ENCODE measurements at places on chromosomes 12 and 14. TPM values are rescaled to one million over a fixed set of nuclear protein-coding genes. Genes with fewer than 3 reads are reported as not detected.
A peak's percentile ranks its signal among the peaks of the same experiment; 100 is the strongest.

FGD4 gene
- 33.0 TPM for total RNA-seq

- H3K4me1 ChIP-seq, result no peaks in the 10 kb centered on the region
- no peak overlapping the region for H3K4me3 ChIP-seq
- DNase-seq, result no peak
- no peaks in the 10 kb centered on the region for H3K36me3 ChIP-seq
- H3K27ac ChIP-seq, result no peak overlapping the region
- no peaks in the 10 kb centered on the region for H3K27me3 ChIP-seq
Measured at GRCh38 chr12:79374545-79374944, 316.2 kb downstream of the PAWR start.

- H3K27ac ChIP-seq, result no peak overlapping the region
- H3K4me3 ChIP-seq, result no peak overlapping the region
- no peaks in the 10 kb centered on the region for H3K36me3 ChIP-seq
- H3K4me1 ChIP-seq, result peaks cover 4% of the 10 kb centered on the region
- no peak for DNase-seq
Measured at GRCh38 chr12:59710964-59711363, 115.1 kb downstream of the SLC16A7 start.

PZP gene
- 0.85 TPM for total RNA-seq

DNA sequence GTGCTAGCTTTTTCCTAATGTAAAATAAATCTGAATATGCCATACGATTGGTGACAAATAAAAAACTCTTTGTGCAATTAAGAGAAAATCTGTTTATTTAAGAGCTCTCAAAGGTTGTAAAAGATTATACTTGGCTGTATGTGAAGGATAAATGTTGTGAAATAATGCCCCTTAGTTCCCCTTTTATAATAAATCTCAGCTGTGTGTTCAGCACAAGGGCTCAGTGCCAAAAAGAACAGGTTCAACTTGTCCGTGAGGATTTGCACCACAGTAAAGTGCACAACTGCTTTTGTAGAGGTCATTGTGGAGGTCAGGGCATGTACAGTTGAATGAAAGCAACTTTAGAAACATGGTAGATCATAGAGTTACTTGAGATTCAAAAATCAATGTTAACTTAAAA, 118.6 kb downstream of the TRMT5 start:
- H3K36me3 ChIP-seq, result no peaks in the 10 kb centered on the region
- no peak overlapping the region for H3K27ac ChIP-seq
- H3K4me3 ChIP-seq, result no peak overlapping the region
- H3K27me3 ChIP-seq, result no peaks in the 10 kb centered on the region
- DNase-seq, result peak; percentile 38

CELA1 gene
- total RNA-seq, result not detected

- H3K4me1 ChIP-seq, result peaks cover 4% of the 10 kb centered on the region
- H3K27me3 ChIP-seq, result no peaks in the 10 kb centered on the region
- H3K4me3 ChIP-seq, result no peak overlapping the region
- H3K27ac ChIP-seq, result no peak overlapping the region
- H3K36me3 ChIP-seq, result no peaks in the 10 kb centered on the region
- peak; percentile 50 for DNase-seq
Measured at GRCh38 chr14:100536121-100536510, 51.1 kb downstream of the BEGAIN start.

MRPL51 gene
- total RNA-seq, result 223 TPM

DNA sequence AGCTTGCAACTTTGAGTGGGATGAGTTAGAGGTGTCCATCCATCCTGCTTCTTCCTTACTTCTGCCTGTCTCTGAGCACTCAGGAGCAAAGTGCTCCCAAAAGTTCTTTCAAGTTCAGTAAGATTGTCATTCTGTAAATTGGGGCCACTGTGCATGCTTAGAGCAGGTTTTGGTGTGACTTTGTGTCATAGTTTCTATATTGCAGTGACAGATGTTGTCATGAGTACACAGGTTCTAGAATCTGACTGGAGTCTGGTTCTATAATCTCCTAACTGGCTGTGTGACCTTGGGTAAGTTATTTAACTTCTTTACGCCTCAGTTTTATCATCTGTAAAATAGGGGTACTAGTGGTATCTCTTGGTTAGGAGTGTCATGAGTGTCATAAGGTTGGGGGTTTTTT, 202.7 kb upstream of the BCL2L14 start:
- peaks cover 18% of the 10 kb centered on the region for H3K4me1 ChIP-seq
- H3K27ac ChIP-seq, result no peak overlapping the region
- no peak for DNase-seq
- H3K4me3 ChIP-seq, result no peak overlapping the region

HHIPL1 gene
- total RNA-seq, result 0.75 TPM

DNA sequence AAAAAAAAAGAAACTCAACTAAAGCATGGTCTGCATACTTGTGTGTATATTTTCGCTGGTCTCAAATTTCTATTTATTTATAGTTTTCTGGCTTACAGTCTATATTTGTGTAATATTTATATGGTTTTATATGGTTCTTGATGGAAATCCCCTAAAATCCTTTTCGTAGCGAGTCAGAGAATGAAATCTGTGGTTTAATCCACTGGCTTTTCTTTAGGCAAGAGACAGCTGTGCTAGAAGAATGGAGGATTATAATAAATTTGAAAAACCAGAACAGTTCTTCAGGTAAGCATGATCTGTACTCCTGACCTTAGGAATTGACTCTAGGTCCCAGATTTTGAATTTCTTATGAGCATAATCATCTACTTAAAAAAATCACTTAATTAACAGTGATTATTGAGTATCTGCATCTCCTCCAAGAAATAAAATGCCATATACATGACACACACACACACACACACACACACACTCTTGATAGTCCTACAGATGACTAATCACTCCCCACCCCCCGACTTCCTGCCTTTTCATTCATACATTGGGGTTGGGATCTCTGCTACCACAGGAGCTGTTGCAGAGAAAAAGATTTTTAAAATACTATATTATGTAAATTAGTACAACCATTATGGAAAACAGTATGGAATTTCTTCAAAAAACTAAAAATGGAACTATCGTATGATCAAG, 113.4 kb downstream of the CRADD start:
- no peaks in the 10 kb centered on the region for H3K27me3 ChIP-seq
- no peaks in the 10 kb centered on the region for H3K36me3 ChIP-seq
- no peak overlapping the region for H3K27ac ChIP-seq
- H3K4me3 ChIP-seq, result no peak overlapping the region
- no peaks in the 10 kb centered on the region for H3K4me1 ChIP-seq

- H3K27ac ChIP-seq, result peak overlapping the region; percentile 100
- peaks cover 42% of the 10 kb centered on the region for H3K4me1 ChIP-seq
- H3K27me3 ChIP-seq, result no peaks in the 10 kb centered on the region
- no peak for DNase-seq
- H3K36me3 ChIP-seq, result peaks cover 37% of the 10 kb centered on the region
Measured at GRCh38 chr14:24240110-24240918, 2.1 kb downstream of the TINF2 start.

DNA sequence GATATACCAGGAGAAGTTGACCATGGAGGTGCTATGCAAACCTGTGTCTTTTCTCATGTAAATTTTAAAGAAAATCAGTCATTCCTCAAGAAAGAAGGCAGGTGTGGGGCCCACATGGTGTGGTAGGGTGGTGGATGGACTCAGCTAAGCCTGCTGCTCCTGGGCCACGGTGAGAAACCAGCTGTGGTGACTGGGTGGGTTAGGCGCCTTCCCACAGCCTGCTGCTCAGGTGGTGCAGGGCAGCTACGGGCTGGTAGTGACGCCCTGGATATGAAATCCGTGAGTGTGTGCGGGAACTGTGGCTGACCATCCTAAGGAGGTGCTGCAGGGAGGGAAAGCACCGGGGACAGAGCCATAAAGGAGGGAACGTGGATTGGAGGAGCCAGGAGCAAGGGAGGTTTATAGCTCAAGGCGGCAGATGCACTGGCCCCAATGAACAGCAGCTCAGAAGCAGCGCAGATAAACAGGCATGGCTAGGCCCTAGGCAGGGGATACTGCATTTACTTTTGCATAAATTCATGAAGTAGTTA, 408.8 kb downstream of the FUT8 start:
- H3K4me1 ChIP-seq, result no peaks in the 10 kb centered on the region
- DNase-seq, result no peak
- H3K27me3 ChIP-seq, result peaks cover 7% of the 10 kb centered on the region
- no peak overlapping the region for H3K27ac ChIP-seq
- no peaks in the 10 kb centered on the region for H3K36me3 ChIP-seq

GRCh38 chr12:89742337-89743022, 33.8 kb upstream of the ATP2B1 start:
- H3K27ac ChIP-seq, result no peak overlapping the region
- no peak overlapping the region for H3K4me3 ChIP-seq
- no peaks in the 10 kb centered on the region for H3K36me3 ChIP-seq
- no peaks in the 10 kb centered on the region for H3K4me1 ChIP-seq
- no peaks in the 10 kb centered on the region for H3K27me3 ChIP-seq

DNA sequence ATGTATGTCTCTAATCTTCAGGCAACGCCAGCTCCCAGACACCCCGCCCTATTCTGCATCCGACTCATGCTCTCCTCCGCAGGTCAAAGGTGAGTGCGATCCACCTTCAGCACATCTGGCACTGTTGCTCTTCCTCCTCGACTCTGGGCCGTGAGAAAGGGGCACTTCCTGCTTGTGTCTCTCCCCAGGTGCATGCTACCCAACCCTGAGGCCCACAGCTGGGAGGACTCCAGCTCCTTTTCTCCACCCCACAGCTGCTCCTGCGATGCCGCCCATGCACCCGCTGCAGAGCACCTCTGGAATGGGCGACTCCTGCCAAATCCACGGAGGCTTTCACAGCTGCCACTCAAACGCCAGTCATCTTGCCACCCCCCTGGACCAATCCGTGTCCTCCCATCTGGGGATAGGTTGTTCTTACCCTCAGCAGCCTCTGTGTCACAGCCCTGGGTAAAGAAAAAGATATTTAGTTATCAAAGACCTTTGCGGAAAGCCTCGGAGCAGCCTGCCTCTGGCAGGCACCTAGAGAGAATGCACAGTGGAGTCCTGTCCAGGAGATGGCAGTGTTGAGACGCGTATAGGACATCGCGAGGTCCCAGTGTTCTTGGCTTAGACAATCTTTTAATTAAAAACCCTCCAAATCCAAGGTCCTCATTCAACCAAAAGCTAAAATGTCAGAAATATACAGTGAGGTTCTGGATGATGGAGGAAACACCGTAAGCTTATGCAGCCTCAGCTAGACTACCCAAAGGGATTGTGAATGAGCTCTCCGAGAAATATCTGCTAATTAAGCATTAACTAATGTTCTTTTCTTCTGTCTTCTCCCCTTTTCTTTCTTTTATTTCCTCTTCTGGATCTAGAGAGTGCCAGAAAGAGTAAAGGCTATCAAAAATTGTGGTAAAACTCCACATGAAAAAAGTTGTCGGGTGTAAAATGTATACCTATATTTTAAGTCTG, 54.3 kb downstream of the MYRFL start:
- no peak overlapping the region for H3K27ac ChIP-seq
- no peaks in the 10 kb centered on the region for H3K4me1 ChIP-seq
- H3K4me3 ChIP-seq, result no peak overlapping the region
- peak; percentile 76 for DNase-seq

ACSM4 gene
- not detected for total RNA-seq

DNA sequence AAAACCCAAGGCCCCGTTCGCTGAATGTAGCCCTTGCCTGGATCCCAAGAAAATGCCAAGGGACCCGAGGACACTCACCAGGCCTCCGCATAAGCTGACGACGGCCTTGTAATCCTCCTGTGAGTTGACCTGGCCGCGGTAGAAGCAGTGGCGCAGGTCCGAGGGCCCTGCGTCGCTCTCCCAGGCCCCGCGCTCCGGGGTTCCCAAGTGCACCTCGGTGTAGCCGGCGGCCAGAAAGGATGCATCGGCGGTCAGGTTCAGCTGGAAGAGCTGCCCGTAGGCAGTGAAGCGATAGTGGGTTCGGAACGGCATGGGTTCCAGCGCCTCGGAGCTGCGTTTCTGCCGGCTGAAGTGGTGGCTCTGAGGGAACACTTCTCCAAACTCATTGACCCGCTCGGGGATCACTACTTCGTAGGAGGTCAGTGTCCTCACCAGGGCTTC, 1.2 kb downstream of the ADAMTS20 start:
- H3K27me3 ChIP-seq, result peaks cover 27% of the 10 kb centered on the region
- H3K27ac ChIP-seq, result no peak overlapping the region
- DNase-seq, result no peak
- H3K4me3 ChIP-seq, result no peak overlapping the region

DNA sequence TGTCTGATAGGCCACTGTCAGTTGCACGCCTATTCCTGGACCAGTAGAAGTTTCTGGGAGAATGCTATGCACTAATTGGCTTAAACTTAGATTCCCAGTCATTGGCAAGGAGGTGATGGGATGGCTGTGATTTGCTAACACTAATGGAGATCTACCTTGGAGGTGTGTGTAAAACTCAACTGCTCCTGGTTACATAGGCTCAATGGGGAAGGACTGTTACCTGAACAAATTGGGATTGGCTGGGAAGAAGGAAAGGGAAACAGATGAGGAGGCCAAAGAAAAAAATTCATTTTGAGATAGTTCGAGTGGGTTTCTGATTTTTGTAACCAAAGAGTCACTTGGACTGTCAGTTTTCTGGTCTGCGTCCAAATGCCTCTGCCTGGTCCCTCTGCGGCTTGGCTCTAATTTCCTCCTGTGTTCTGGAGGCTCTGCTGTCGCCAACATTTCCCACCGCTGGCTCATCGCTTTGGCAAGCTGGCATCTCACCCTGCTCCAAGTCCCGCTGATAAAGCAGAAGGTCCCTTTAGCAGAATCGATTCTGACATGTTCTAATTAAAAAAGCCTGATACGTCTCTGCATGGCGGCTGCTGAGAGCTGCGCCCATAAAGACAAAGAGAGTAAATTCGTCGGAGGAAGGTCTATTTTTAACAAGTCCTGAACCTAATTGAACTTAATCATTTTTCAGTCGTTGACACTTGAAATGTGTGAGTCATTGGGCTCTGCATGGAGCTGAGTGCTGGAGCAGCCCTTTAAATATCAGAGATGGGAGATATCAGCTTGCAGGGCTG, 2.0 kb upstream of the CCDC63 start:
- no peaks in the 10 kb centered on the region for H3K4me1 ChIP-seq
- no peaks in the 10 kb centered on the region for H3K36me3 ChIP-seq
- H3K27ac ChIP-seq, result peak overlapping the region; percentile 77
- peak; percentile 80 for DNase-seq
- no peak overlapping the region for H3K4me3 ChIP-seq
- H3K27me3 ChIP-seq, result no peaks in the 10 kb centered on the region

- no peak overlapping the region for H3K4me3 ChIP-seq
- no peak for DNase-seq
- H3K4me1 ChIP-seq, result peaks cover 28% of the 10 kb centered on the region
- no peaks in the 10 kb centered on the region for H3K27me3 ChIP-seq
Measured at GRCh38 chr12:116915326-116915725, 4.6 kb downstream of the FBXW8 start.

Measured in heart left ventricle (tissue), 16 donors.